ENCODE measurements at places on chromosomes 7 and 10.
A peak's percentile ranks its signal among the peaks of the same experiment; 100 is the strongest.

DNA sequence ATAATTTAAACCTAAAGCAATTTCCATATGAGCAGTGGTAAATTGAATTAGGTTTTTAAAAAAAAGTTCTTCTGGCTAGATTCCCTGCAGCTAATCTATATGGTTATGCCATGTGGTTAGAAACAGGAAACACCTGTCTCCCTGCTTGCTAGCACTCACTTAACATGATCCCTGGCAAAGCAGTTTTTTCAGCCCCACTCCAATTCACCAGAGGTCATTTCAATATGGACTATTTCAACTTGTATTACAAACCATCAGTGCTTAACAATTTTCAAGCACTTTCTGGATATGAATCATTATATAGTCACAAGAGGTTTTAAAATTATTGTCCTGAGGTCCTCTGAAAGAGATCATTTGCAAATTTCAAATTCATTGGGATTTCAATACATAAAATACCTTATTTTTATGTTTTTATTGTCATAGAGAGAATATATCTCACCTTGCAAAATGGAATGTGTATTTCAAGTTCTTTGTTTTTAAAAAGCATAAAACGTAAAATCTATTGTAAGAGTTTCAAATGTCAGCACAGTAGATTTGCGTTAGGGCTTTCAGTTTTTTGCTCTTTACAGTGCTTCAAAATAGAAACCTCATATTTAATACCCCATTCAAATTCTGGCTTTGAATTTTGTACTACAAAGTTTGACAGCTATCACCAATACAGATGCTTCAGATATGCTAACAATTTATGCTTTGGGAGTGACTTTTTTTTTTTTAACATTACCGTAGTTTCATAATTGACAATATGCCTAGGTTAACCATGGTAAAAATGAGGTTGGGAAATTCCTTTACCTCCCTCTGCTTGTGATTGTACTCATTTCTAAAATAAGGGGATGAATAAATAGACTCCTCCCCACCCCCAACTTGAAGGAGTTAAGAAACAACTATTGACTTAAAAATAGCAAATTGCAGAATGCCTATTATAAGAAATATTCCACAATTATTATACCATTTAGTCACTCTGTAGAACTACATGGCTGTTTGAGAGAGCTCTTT lies 117.5 kb upstream of the HGF start:
- no peak for DNase-seq

- no peak for DNase-seq
Observed at GRCh38 chr10:112363696-112364688, 9.9 kb upstream of the ACSL5 start.

GRCh38 chr7:143003393-143004051 lies 23.4 kb downstream of the OR9A2 start:
- peak; percentile 72 for DNase-seq

DNA sequence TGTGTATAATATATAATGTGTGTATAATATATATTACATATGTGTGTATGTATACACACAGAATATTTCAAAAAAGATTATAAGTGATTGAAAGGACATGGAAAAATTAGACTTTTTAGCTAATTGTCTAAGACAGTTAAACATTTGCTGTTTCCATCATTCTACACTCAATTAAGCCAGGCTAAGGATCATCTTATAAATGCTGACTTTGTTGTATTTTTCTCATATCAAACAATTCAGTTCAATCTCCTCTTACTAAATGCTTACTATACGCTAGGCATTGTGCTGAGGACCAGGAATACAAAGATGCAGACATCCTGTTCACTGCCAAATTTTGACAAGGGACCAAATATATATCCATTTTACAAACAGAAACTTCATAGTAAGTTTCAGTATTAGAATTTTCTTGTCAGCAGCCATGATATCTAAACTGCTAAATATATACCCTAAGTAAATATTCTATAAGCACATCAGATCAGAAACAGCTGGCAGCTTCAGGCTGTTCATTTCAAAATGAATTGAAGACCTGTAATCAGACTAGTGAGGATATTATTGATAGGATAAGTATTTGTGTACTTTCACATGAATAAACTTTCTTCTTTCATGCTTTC lies 10.3 kb upstream of the LRRN3 start:
- DNase-seq = no peak

DNA sequence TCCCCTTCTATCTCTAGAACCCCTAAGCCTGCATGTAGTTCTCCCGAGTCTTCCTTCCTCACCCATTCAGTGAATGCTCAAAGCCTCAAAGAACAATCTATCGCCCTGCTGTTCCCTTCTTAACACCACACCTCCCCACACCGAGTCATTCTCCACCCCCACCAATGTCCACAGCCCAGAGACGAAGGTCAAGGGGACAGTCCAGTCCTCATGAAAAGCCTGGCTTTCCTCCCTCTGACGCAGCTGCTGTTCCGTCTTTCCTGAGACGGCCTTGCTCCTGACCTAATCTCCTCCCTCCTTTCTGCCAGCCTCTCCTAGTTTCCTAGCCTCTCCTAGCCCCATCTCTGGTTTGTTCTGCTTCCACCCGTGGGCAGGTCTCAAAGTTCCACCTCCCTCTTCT lies 9.2 kb downstream of the MOSPD3 start:
- no peak for DNase-seq

DNA sequence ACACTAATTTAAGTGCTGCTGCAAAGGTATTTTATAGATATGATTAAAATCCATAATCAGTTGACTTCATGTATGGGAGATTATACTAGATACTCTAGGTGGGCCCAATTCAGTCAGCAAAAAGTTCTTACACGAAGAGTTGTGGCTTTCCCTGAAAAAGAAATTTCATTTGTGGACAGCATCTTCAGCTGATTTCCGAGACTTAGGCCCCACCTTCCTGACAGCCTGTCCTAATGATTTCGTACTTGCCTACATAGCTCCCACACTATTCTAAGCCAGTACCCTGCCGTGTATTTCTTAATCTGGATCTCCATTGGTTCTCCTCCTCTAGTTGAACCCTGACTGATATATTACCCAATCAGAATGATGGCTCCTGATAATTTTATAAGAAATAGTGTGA lies 297.9 kb downstream of the EXOC4 start:
- DNase-seq = no peak

All from activated CD4-positive, alpha-beta T cell treated with anti-CD3 and anti-CD28 coated beads, Interleukin-2, Interleukin-6, amounts not matched to agents 100 ng/mL and 50 ng/mL, durations not matched to agents 16 hours and 8 hours (primary cell).